DMS79 (cell line): ENCODE measurements at places on chromosomes 3 and 15.

GRCh38 chr15:89441295-89441812, 55.0 kb downstream of the RHCG start:
- DNase-seq, result no peak

GRCh38 chr15:80496096-80496495, 91.9 kb downstream of the ARNT2 start:
- DNase-seq, result no peak

DNA sequence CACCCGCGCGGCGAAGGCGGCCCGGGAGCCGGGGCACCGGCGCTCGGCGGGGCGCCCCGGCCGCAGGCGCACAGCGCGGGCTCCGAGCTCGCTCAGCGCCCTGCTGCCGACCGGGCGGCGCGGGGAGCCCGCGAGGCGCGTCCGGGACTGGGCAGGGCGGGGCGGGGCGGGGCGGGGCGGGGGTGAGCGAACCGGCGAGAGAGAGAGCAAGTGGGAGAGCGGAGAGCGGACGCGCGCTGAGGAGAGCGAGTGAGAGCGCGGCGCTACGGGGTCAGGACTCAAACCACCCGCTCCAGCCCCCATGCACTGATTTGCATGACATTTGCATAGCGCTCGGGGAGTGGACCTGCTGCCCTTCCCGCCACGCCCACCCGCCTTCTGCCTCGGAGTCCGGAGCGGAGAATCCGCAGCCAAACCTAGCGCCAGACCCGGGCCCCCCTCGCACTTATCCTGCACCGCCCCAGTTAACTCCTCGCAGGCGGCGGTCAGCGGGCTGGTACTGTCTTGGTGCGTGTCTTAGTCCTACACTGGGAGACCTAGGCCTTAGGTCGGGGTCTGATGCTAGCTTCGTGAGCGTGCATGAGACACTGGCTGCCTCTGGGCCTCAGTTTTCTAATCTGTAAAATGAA, at the start of gene MYLK:
Gene MYLK (minus strand): TSS at position 130 of the 629 bp plus-strand sequence. CDS start 90,491 bp downstream, outside the sequence.
- peak; percentile 35 for DNase-seq

DNA sequence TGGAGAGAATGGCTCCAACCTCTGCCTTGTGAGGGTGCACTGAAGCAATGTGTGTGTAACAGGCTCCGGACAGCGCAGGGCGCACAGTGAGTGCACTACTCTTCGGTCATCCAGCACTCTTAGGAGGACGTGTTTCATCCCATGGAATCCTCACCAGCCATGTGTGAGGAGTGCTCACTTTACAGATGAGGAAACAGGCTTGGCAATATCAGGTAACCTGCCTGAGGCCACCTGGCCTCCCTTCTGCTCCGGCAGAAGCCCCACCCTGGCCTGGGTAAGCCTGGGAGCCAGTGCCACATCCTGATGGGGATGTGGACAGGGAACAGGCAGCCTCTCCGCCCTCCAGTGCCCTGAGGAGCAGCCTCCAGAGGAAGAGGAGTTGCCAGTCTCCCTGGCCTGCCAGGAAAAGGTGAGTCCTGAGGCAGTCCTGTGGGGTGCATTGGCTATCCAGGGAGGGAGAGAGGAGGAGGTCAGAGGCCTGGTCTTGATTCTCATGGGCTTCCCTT, 39.4 kb upstream of the LIMD1 start:
- DNase-seq, result no peak

DNA sequence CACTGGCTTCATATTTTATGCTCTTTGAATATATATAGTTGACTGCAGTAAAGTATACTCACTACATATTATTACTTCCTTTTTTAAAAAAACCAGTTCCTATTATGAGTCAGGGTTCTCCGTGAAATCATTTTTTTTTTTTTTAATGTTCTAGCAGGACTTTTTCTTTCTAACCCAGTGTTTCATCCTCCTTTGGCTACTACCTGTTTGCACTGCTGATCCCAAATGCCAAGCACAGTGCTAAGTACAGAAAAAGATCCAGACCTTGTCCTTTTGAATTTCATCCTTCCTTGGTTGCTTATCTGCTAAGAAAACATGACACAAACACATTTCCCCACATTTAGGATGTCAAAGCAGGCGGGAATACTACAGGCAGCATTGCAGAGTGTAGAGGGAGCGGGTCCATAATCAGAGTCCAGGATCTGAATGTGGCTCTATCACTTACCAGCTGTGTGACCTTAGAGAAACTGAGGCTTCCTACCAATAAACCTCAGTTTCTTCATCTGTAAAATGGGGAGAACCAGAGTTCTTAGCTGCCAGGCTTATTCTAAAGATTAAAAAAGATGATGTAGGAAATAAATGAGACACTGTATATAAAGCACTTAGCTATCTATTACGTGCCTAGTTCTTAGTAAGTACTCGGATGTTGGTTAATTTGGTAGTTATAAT, 37.2 kb upstream of the ANPEP start:
- DNase-seq, result no peak

- DNase-seq, result peak; percentile 58
Observed at GRCh38 chr3:48429960-48430707, at the start of gene PLXNB1. Gene PLXNB1, minus strand, starts transcription at chr3:48430086. Its CDS starts 5,475 bp downstream, at chr3:48424611.

DNA sequence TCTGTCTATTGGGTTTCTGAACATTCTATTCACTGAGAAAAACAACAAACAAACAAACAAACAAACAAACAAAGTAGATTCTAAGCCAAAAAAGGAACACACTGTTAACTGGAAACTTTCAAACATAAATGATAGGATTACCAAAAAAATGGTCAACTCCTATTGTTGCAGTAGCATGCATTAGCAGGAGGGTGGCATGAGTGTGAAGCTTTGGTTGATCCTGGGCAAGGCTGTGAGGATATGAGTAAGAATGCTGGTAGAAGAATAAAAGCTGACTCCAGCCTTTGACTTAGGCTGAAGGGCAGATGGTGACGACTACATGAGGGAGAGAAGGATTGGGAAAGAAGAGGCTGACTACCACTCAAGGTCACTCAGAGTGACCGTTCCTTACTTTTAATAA, 810.3 kb downstream of the VGLL3 start:
- DNase-seq, result no peak

GRCh38 chr3:50567011-50567385, 549 bp downstream of the C3orf18 start:
- no peak for DNase-seq

GRCh38 chr15:63466378-63467192, 37.8 kb upstream of the USP3 start:
- DNase-seq, result no peak

DNA sequence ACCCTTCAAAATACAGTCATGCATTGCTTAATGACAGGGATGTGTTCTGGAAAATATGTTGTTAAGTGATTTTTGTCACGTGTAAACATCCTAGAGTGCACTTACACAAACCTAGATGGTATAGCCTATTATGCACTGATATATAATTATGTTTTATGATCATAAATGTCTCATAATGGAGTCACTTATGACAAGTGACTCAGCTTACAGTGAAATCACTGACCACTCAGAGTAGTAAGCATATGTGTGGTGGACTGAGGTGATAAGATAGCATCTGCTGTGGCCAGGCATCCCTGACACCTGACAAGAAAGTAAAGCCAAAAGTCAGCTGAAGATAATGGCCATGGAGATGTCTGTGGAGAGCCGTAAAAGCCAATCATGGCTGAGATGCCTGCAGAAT, 5.4 kb downstream of the ACAD11 start:
- DNase-seq, result peak; percentile 78

DNA sequence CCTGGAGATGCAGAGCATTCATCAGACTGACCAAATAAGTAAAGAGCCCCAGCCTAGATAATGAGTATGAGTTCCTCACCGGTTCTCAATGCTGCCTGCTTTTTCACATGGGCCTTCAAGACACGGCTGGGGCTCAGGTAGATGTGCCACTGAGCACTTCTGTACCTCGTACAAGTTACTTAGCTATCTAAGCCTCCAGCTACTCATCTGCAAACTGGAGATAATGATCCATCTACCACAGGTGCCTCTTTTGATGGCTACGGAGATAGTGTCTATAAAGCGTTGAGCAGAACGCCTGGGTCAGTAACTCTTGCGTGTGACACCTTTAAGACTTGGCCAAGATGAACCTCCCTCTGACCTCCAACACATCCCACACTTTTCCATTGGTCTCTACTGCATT, 56.3 kb downstream of the CCR4 start:
- no peak for DNase-seq

DNA sequence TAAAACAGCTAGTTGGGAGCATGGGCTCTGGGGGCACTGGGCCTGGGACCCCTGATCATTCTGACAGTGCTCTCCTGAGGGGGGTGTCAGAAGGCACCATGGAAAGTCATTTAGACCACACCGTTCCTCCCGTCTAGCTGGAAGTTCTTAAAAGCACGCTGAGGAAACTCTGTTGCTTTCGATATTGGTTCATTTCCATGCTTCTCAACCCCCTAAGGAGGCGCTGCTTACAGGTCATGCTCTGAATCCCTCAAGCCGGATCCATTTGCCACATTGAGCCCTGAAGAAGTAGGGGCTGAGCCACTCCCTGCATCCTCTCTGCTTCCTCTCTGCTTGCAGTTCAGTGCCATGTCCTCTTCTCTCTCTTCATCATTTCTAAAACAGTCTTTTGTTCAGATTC, 187.2 kb downstream of the CACNA2D3 start:
- no peak for DNase-seq

- no peak for DNase-seq
Observed at GRCh38 chr3:54960701-54961100, 32.8 kb upstream of the LRTM1 start.

DNA sequence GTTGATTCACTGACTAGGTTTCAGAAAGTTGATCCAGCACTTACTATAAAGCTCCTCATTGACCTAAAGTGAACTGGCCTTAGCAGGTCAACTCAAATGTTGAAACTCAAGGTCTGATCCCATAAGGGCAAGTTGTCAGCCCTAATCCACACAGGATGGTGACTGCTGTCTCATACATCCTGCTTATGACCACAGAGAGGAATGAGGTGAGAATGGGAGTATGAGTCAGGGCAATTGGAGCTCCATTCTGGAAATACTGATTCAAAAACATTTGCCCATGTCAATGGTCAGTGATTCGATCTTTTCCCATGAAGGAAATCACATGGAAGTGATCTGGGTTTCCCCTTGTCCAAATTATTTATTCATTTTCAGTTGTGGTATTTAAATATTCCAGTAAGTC, 78.7 kb downstream of the ZNF385D start:
- DNase-seq, result no peak

- DNase-seq, result no peak
Observed at GRCh38 chr3:16739541-16740105, 134.4 kb upstream of the DAZL start.

DNA sequence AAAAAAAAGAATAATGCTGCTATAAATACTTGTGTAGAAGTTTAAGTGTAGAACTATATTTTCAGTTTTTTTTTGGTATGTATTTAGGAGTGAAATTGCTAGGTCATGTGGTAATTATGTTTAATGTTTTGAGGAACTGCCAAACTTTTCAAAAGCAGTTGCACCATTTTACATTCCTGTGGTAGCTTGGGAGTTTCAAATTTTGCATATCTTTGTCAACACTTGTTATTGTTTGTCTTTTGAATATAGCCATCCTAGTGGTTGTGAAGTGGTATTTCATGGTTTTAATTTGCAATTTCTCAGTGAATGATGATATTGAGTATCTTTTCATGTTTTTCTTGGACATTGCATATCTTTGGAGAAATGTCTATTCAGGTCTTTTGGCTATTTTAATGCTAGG, 30.4 kb downstream of the SKIL start:
- DNase-seq, result no peak

GRCh38 chr3:30614373-30614772, 8.0 kb downstream of the TGFBR2 start:
- DNase-seq, result no peak

- DNase-seq, result no peak
Observed at GRCh38 chr3:78745847-78746246, 1022.0 kb downstream of the ROBO1 start.

- DNase-seq, result no peak
Observed at GRCh38 chr15:65245096-65245856, 34.0 kb upstream of the CILP start.

DNA sequence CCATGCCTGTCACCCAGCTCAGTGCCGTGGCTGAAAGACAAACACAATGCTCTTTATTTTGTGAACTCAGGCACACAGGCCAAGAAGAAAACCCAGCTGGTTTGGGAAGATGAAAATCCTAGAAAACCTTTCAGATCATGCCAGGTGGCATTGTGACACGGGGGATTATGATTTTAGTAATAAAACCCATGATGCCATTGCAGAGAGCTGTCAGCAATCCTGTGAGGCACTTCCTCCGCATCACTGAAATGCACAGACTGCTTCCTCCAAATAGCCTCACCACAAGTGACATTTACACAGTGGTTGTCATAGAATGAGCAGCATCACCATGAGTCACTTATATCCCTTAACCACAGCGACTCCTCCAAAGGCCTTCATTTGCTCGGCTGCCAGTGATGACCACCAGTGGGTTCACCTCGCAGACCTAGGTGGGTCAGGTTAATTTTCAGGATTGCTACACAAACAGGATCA, 22.7 kb downstream of the ABHD6 start:
- no peak for DNase-seq

GRCh38 chr3:9347887-9348286, 15.0 kb upstream of the THUMPD3 start:
- no peak for DNase-seq

- DNase-seq, result no peak
Observed at GRCh38 chr3:61221759-61222362, 29.4 kb downstream of the FHIT start.

GRCh38 chr15:67902579-67903009, 62.7 kb upstream of the RNU6-1 start:
- no peak for DNase-seq

- DNase-seq, result no peak
Observed at GRCh38 chr3:39819899-39820298, 10.5 kb downstream of the MYRIP start.

GRCh38 chr3:61650276-61650675, 88.9 kb downstream of the PTPRG start:
- DNase-seq, result no peak

- DNase-seq, result no peak
Observed at GRCh38 chr3:184184546-184185230, 1.3 kb upstream of the ABCF3 start.

DNA sequence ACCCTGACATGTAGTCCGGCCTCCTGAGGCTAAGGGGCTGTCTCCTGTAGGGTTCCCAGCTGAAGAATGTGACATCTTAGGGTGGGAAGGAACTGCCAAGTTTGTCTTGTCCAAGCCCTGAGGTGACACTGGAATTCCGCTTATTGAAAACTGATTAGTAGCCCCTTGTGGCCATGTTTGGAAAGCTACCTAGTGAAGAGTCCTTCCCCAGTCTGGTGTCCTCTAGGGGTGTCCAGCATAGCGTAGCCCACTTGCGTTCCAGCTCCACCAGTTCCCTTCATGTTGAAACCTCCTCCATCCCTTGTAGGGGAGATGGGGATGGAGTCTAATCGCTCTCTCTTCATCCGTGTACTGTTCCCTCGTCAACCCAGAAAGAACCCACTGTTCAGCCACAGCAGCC, 79.5 kb downstream of the CHDH start:
- DNase-seq, result no peak

GRCh38 chr3:104892044-104892443, 474.7 kb upstream of the ALCAM start:
- no peak for DNase-seq

GRCh38 chr15:62428259-62428658, 263.2 kb upstream of the C2CD4B start:
- no peak for DNase-seq
